Natural killer cell treated with Interleukin-12 subunit alpha and Interleukin-12 subunit beta and Interleukin-15 and Interleukin-18, amount 100 ng/mL, for 72 hours (primary cell): ENCODE measurements at places on chromosomes 5 and 9.

DNA sequence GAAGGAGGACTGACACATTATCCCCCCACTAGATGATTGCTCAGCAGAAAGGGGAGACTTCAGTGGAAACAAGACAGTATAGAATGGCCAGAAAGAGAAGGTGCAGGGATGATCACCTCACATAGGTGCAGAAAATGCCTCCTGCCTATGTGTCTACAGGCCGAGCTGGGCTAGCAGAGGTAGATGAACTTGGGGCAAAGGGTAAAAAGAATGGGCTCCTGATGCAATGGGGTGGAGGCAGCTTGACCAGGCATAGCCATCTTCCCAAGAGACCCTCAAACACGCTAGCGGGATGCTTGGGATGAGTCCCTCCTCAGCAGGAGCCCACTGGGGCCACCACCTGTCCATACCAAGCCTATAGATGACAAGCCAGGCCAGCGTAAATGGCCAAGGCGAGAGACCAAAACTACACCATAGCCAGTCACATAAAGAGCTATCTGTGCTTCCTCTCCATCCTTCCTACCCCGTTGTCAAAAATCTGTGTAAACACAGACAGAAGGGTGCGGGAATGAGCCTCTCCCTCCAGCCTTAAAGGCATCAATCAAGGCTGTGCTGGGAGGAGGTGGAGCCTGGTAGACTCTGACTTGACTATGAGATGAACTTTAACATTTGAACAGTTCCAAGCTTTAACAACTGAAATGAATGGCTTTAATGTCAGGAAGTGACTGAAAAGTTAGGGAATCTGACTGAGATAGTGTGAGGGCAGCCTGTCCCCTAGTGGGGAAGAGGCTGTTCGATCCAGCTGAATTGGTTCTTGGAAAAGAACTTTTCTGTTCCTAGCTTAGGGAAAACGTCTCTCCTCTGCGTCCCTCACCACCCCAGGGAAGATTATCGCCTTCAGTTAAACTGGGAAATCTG, 10.4 kb downstream of the C9orf152 start:
- DNase-seq = no peak

DNA sequence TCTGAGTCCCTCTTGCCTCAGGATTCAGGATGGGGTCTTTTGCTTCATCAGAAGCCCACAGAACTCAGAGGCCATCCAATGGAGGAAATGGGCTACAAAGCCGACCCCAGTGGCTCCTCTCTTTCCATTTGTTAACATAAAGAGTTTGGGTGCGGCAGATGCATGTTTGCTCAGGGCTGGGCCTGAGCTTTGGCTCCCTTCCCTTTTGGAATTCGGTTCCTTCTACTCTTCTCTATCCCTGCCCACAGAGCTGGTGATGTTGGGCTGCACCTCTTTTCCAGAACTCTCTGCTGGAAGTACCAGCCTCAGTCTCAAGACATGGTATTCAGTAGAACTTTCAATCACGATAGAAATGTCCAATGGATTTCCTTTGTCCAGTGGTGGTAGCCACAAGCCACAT, 66.9 kb upstream of the AGXT2 start:
- DNase-seq = no peak

GRCh38 chr9:124394167-124394566, 21.1 kb downstream of the PSMB7 start:
- no peak for DNase-seq

DNA sequence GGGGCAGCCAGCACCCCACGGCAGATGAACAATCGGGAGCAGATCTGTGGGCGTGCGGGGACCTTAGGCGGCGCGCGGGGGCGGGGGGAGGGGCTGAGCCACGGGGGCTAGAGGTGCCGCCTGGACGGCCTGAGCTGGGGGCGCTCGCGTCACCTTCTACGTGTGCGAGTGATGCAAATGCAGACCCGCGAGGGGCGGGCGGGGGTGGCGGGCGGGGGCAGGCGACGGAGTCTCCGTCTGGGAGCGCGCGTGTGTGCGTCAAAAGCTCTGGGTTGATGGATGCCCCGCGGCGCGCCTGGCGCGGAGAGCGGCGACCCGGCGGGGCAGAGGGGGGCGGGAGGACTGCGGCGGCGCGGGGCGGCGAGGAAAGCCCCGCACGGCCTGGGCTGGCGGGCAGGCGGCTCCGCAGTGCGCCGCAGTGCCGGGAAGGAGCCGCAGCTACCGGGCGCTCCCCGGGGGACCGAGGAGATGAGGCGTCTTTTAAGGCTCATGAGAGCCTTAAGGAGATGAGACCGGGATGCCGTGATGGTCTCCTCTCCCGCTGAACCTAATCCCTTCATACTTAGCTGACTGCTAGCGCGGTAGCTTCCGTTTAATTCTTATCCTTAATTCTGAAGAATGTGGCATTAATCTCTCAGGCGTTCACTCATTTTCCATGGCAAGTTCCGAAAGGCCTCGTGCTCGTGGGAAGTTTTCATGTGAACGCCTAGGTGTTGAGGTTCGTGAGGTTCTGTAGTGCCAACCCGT, 1.5 kb downstream of the SV2C start:
- no peak for DNase-seq

GRCh38 chr9:108478431-108479332, 377.1 kb downstream of the ACTL7B start:
- DNase-seq = no peak

- no peak for DNase-seq
Observed at GRCh38 chr9:20619487-20620200, 2.7 kb downstream of the MLLT3 start.

DNA sequence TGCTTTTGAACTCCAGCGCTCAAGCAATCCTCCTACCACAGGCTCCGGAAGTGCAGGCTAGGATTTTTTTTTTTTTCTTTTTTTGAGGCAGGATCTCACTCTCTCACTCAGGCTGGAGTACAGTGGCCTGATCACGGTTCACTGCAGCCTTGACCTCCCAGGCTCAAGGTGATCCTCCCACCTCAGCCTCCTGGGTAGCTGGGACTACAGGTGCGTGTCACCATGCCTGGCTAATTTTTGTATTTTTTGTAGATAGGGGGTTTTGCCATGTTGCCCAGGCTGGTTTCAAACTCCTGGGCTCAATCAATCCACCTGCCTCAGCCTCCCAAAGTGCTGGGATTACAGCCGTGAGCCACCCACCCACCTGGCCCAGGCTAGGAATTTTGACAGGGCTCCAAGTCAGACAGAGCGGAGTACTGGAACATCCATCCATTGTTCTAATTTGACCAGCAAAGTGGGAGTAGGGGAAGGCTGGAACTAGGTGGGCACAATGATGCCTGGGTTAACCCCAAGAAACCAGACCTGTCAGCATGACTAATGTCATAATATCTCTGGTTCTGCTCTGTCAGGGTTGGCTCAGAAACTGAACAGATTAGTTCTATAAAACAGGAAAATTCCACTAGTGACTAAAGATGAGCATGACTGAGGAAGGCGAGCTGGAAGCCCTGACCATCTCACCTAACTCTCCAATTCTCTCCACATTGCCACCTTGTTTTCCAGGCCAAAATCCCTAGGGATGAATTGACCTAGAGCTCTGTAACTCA, 9.2 kb downstream of the ZBTB5 start:
- no peak for DNase-seq

- DNase-seq = no peak
Observed at GRCh38 chr9:127170652-127171051, 48.2 kb upstream of the ANGPTL2 start.

- DNase-seq = no peak
Observed at GRCh38 chr9:87610200-87611155, 112.8 kb downstream of the DAPK1 start.

DNA sequence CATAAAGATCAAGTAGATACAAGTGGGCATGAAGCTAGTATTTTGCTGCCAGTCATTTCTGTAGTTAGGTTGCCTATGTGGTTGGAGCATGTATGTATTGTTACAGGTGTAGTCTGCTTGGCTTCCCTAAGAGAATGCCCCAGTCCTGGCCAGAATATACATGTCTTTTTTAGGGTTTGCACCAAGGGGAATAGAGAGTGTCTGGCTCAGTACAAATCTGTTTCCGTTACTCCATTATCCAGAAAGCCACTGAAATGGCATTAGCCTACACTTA, 23.2 kb downstream of the TGFBR1 start:
- no peak for DNase-seq

- DNase-seq = no peak
Observed at GRCh38 chr9:131732061-131732526, 7.8 kb downstream of the RAPGEF1 start.

- no peak for DNase-seq
Observed at GRCh38 chr5:142057697-142058056, 44.9 kb upstream of the GNPDA1 start.

DNA sequence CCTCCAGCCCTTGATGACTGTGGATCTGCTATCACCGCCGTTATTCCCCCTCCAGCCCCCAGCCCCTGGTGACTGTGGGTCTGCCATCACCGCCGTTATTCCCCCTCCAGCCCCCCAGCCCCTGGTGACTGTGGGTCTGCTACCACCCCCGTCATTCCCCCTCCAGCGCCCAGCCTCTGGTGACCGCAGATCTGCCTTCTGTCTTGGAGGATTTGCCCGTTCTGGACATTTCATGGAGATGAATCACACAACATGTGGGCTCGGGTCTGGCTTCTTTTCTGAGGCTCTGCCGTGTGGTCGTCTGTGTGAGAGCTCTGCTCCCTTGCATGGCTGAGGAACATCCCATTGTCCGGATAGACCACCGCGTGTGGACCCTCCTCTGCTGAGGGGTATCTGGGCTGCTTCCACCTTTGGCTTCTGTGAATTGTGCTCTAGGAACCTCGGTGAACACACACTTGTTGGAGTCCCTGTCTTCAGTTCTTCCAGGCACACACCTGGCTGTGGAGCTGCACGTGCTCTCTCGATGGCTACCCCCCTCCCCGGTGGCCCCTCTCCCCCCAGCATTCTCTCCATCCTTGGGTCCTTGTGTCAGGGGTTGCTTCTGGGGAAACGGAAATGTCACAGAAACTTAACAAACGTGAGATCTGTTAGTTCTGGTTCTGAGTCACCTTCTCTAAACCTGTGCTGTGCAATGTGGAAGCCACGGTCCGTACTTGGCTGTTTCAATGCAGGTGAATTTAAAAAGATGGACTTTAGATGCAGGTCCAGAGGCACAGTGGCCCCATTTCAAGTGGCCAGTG, 105.3 kb upstream of the COL5A1 start:
- peak; percentile 56 for DNase-seq

GRCh38 chr5:19241690-19242089, 746.3 kb downstream of the CDH18 start:
- no peak for DNase-seq

DNA sequence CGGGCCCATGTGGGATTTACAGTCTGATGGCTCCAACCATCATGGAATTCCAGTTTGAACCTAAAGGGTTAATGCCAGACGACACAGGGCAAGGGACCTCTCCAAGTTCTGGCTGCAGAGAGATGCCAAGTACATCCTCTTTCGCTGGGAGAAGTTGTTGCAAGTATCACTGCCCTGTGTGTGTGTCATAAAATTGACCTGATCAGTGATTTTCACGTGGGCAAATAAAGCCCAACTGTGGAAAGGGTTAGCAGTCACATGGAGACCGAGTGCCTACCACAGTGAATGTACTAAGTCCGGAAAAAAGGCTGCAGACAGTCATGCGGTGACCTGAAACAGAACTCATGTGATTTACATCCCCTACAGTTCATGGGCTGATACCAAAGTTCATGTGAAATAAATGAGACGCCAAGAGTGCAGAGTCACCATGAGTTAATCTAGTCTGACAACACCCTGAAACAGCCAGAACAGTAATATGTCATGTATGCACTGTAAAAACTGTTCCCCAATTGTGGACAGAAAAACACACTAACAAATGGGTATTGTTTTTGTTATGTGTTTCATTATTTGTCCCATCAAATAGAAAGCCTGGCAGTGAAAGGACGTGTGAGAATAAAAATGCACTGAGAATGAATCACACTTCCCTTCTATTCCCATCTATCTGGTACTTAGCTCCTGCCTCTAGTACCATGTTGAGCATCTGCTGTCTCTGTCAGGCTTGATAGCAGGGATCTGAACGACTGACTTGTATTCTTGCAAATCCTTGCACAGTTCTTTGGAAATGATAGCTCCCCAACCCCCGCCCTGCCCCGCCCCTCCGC, 115.7 kb downstream of the SUSD1 start:
- no peak for DNase-seq

DNA sequence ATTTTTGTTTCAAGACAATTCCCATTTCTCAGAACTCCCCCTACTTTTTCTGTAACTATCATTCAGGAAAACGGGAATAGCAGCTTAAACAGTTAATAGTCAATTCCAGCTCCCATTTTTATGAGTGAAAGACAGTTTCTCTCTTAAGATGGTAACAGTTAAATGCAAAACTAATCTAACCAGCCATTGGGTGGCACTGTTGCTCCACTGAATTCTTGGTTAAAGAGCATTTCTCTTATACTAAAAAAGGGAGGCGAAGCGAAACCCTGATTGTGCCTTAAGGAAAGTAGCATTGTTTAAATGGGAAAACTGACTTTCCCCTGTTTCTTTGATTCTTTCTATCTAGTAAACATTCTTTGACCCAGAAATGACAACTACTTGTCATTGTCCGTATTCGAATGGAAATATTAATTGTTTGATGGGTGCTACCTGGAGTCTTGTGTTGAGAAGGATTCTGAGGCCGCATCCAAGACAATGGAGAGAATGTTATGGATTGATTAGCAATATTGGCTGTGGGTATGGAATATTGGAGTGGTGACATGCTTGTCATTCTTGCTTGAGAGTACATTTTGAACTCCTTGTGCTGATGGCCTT, 507.8 kb downstream of the MAT2B start:
- DNase-seq = no peak

DNA sequence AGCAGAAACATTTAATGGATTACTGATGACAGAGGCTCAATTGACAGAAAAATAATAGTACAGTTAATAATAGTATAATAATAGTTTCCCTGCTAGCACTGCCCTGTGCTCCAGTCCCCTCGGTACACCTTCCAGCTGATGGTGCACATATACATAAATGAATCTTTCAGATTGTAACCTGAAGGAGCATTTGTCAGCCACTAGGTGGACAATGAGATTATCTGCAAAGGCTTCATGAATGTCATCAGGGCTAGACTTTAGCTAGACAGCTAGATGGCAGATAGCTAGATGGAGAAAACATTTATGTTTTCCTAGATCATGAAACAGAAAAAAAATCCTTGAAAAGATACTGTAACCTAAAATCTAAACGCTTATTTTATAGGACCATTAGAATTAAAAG, 304.4 kb upstream of the SMC2 start:
- DNase-seq = no peak

DNA sequence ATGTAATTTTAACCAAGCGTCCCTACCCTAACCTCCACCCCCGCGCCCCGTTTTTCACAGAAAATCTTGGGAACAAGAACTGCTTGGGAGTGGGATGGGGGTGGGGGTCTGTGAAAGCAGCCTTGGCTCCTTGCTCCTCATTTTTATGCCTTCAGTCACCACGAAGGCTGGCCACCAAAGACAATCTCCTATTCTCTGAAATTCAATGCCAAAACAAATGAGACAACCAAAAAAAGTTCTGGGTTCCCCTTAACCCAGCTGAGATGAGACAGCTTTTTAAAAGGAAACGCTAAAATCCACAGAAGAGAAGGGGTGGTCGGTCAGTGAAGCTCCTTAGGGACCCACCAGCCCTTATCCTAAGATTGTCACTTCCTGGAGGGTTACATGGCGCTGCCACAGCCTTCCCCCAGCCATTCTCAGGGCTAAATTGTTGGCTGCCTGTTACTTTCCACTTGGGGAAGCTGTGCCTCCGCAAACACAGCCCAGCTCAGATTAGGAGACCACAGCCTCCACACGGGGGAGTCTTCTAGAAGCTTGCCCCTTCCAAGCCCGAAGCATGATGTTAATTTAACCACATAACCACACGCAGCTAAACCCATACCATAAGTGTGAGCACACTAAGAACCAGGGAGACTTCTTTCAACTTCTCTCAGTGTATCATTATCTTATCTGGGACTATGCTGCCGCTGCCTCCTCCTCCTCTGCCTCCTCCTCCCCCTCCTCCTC, 136.3 kb downstream of the FOXD1 start:
- no peak for DNase-seq
